ENCODE measurements at places on chromosomes 5 and 9.

- no peak for DNase-seq
Measured at GRCh38 chr5:180820788-180821321, 18.2 kb upstream of the MGAT1 start.

DNA sequence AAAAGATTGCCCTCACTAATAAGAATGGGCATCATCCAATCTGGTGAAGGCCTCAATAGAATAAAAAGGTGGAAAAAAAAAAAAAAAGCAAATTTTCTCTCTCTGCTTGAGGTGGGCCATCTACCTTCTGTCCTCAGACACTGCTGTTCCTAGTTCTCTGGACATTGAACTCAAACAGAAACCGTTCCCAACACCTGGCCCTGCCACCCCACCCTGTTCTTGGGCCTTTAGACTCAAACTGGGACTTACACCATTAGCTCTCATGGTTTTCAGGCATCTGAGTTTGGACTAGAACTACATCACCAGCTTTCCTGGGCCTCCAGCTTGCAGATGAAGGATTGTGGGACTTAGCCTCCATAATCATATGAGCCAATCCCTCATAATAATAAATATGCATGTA lies 71.0 kb downstream of the SSBP2 start:
- DNase-seq = no peak

GRCh38 chr5:146622391-146622790 lies 106.4 kb upstream of the GPR151 start:
- no peak for DNase-seq

DNA sequence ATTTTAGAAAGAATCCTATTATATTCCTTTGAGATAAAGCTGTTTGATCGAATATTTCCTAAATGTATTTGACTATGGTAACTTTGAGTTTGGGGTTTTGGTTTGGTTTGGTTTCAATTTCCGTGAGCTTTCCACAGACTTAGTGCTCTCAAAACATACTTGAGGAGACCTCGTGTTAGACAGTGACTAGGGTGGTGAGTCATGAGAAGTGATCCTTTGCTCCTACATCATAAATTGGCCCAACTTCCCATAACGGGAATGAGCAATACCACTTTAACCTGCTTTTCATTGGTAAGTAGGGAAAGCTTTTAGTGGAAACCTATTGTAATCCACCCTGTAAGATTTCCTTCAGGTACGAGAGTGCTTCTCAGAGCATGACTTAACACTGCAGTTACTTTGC lies 3.8 kb upstream of the RASEF start:
- DNase-seq = peak; percentile 68

- DNase-seq = no peak
Measured at GRCh38 chr5:14870337-14871213, 1.0 kb downstream of the ANKH start.

DNA sequence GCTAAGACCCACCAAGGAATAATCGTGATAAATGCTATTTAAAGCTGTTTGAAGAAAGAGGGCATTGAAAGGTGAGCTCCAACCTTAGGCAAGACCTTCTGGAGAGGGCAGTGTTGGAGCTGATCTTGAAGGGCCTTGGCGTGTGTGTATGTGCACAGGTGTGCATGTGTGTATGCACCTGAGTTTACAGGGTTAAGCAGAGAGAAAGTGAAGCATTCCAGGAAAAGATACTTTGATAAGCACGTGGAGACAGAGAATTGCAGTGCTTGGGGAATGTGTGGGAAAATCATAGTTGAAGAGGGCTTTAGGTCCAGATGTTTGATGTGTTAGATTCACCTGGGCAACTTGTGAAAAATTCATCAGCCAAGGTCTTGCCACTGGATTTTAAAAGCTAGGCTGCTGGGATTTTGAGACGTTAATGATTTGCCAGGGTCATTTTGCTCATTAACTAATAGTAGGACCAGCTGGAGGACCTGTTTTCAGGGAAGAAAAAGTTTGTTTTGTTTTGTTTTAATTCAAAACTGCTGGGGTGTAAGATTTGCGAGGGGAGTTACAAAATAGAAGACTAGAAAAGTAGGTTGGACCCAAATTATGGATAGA lies 78.3 kb upstream of the ANKRD55 start:
- DNase-seq = no peak

GRCh38 chr5:108728566-108729241 lies 19.0 kb upstream of the FER start:
- DNase-seq = no peak

DNA sequence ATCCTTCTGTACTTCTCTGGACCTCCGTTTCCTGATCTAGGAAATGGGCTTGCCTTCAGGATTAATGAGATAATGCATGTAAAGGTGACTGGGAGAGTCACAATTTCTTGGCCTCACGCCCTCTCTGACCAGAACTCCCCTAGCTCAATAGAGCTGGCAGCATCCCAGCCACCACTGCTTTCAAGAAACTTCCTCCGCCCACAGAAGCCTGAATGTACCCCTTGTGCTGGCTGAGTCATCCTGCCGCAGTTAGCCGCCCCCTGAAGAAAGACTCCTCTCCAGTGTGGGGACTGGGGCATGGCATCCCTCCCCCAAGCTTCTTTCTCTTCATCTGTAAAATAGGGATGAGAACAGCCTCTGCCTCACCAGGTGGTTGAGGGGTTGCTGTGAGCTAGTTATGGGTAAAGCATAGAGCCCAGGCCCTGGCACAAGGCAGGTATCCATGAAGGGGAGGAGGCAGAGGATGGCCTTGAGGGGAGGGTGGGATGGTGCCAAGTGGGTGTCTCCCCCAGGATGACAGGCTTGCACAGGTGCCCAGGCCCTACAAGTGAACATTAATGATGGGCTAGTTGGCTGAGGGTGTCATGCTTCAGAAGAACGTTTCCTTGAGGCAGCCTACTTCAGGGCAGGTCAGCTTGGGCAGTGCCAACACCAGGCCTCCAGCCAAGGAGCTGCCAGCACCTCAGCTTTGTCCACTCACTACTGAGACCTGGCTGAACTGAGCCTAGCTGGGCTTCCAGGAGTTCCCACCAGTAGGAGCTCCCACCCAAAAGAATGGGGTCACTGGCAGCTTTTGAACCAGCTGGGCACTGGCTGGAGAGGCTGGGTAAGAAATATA lies 3.4 kb downstream of the PDLIM4 start:
- peak; percentile 65 for DNase-seq

DNA sequence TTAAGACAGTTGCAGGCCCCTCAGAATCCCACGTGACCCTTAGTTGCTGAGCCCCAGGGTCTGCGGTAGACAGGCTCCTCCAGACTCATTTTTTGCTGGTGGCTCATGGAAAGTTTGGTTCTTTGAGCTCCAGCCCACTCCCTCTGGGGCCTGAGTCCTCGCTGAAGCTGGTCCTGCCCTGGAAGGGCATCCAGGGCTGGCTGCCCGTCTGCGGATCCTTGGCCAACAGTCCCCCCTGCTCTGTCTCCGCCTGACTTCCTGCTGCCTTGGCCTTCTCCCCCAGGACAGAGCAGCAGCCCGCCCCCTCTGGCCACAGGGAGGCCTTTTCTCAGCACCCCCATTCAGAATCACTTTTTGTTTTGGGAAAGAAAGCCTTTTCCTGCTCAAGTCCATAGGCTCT lies 24.4 kb downstream of the SLC6A7 start:
- DNase-seq = no peak

DNA sequence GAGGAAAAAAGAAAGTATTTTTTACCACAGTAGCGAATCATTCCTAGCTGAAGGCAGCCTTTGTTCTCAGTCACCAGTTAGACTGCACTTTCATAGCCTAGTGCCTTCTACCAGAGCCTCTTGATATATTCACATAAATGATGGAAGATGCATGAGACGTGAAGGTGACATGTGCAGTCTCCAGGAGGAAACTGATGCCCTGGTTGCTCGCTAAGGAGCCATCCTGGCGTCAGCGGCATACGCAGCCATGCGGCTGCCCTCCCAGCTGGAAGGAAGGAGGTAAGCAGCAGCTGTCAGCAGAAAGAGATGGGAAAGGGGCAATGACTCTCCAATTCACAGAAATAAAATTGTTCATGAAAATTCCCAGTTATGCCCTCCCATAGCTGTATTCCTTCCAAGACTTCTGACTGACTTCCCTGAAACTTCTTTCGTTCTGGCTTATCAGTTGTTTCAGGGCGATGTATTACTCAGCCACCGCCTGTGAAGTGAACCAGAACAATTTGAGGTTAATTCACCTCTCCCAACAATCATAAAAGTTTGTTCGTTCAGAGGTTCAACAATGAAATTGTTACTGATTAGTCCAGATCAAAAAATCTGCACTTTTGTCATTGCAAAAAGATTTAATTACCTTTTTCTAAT lies 331.2 kb downstream of the NR2F1-AS1 start:
- no peak for DNase-seq

- DNase-seq = no peak
Measured at GRCh38 chr5:174852143-174852542, 127.8 kb downstream of the MSX2 start.
